ENCODE measurements at places on chromosomes 5 and 9.

DNA sequence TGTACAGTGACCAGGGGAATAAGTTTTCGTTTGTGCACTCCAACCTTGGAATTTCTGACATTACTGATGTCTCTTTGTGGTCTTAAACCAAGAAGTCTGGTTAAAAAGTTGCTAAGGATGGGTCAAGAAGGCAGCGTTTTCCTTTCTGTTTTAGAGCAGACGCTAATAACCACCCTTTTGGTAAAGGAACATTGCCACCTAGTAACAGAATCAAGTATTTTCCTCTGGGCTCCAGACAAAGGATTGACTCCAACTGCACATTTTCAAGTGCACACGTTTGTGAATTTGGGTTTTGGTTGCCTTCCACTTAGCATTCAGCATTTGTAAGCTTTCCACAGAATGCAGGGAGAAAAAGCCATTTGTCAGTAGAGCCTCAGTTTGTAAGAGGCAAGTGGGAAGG lies 22.2 kb upstream of the CEP78 start:
- DNase-seq: no peak

- DNase-seq: no peak
These were observed 139.8 kb upstream of the SLC30A5 start for GRCh38 chr5:68953875-68954617.

DNA sequence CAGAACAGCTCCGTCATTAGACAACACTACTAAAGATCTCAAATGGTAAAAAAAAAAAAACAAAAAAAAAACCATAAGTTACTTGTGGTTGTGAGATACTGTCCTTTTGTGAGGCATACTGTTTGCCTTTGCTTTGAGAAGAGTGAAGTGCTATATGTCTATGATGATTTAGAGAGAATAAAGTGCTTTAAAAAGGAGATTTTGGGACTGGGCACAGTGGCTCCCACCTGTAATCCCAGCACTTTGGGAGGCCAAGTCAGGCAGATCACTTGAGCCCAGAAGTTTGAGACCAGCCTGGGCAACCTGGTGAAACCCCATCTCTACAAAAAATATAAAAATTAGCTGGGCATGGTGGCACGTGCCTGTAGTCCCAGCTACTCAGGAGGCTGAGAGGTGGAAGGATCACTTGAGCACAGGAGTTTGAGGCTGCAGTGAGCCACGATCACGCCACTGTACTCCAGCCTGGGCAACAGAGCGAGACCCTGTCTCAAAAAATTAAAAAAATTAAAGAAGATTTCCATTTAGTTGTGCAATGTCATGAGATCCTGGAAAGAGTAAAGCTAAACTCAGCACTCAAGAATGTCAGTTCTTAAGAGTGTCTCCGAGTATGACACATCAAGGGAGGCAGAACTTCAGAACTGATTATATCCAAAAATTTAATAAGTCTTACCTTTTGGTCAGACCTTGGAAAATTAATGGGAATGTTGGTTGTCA lies 87.3 kb downstream of the PRDM6 start:
- DNase-seq: no peak

DNA sequence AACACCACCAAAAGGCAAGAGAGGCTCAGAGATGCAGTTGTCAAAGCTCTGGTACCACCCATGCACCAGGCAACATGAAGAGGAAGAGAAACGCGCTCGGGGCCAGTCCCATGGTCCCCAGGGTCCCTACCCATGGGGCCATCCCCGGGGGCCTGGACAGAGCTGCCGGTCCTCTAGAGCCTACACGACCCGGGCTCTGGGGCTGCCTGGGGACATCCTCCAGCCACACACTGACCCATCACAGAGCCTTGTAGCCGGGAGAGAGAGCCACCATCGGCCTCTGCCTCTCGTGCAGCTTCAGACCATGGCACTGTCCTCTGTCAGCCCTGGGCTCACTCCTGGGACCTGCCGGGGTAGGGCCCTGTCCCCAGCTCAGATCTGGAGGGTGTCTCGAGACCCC lies 23.7 kb downstream of the VAV2 start:
- no peak for DNase-seq

DNA sequence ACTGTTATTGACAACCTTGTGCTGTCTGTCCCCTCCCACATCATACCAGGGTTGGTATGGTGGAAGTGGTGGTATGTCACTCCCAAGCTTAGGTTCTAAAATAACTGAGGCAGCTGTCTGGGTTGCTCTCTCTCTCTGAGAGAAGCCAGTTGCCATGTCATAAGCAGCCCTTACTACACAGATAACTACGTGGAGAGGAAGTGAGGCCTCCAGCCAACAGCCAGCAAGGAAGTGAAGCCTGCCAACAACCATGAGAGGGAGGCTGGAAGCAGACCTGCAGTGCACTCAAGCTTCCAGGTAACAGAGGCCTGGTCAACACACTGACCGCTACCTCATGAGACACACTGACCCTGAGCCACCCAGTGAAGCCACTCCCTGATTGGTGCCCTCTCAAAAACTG lies 18.6 kb downstream of the CTNNAL1 start:
- DNase-seq: no peak

Data from effector memory CD8-positive, alpha-beta T cell (primary cell).